Omental fat pad (tissue), 4 donors: ENCODE measurements at places on chromosomes 2 and 18.

- no peak for DNase-seq
These were observed 759 bp downstream of the PPP4R3B start for GRCh38 chr2:55616551-55617174.

DNA sequence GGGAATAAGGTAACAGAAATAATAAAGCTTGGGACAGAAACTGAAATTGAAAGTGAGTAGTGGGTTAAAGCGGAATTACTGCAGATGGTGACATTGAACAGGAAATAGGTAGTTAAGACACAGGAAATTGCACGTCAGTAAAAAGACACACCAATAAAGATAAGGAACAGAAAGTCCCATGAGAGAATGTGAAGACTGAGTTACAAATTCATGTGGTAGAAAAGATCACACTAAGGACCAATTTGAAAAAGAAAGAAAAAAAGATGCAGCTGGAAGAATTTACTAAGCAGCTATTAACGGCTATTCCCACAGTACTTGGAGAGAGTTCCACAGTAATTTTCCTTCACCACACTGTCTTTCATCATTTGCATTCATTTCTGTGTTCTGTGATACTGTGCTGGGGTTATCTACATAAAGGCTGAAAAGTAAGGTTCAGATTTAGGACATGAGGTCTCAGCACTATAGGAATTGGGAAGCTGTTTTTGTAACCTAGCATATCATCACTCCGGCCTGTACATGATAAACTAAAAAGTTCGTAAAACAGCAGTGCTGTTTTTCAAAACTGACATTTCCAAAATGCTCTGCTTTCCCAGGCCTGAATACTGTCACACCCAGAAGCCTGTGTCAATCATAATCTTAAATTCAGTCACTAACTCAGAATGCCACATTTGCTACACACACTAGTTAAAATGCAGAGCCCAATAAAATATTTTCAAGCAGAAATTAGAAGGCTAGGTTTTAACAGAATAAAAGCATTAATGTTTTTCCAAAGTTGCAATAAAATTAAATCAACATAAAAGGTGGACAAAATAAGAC lies 42.9 kb downstream of the SRBD1 start:
- DNase-seq, result no peak

DNA sequence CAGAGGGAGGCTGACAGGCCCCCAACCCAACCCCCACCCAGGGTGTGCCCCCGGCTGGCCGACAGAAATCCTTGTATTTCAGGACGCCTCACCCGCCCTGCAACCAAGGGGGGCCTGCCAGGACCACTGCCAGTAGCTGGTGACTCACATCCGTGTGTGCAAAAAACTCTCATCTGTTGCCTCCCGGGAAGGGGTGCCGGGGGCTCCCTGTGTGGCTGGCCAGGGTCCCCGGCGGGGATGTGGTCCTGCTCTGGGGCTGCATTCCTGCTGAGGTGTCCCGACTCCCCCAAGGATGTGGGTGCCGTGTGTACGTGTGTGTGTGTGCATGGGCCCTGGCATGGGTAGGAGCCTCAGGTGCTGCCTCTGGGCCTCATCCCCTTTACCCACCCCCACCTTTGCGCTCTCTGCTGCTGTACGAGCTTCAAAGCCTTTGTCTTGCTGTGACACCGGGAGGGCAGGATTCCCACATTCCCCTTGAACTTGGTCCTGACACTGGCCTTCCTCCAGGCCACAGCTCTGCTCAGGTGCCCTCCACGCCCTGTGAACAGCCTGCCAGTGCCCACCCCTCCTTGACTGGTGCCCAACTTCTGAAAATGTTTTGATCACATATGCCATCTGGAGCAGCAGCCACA lies 226.3 kb upstream of the HDAC4 start:
- no peak for DNase-seq

DNA sequence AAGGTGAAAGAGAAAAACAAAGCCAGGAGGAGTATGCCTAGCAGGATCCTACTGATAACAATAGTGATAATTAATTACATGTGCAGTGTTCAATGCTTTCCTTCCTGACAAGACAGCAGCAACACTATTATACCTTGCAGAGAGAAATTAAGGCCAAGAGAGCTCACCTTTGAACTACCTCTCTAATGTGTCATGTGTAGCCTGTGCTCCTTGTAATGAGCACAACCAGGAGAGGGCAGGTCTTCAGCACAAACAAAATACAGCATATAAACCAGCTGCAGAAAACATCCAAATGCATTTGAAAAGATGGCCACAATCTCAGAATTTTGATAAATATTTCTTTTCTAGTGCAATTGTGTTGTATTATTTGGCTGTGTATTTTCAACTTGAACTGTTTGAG lies 1425.7 kb downstream of the DSC3 start:
- no peak for DNase-seq

GRCh38 chr18:990197-990596 lies 85.5 kb downstream of the ADCYAP1 start:
- no peak for DNase-seq

- no peak for DNase-seq
These were observed 235.3 kb downstream of the KIAA1328 start for GRCh38 chr18:37064187-37064586.

DNA sequence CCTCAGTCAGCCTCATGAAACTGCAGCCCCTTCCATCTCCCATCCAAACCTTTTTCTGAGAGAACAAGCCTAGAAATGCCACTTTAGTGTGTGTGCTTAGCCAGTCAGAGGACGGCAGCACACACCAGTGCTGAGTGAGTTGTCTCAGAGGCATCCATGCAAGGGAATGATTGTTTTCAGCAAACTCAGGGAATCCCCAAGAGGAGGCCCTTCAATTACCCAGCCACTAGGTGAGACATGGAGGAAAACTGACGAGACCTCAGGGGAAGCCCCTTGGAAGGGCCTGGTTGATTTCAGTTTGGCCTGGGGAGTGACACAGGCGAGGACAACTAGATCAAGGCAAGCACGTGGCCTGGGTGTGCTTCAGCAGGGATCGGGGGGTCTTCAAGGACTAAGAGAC lies 49.7 kb downstream of the APOB start:
- DNase-seq, result no peak

DNA sequence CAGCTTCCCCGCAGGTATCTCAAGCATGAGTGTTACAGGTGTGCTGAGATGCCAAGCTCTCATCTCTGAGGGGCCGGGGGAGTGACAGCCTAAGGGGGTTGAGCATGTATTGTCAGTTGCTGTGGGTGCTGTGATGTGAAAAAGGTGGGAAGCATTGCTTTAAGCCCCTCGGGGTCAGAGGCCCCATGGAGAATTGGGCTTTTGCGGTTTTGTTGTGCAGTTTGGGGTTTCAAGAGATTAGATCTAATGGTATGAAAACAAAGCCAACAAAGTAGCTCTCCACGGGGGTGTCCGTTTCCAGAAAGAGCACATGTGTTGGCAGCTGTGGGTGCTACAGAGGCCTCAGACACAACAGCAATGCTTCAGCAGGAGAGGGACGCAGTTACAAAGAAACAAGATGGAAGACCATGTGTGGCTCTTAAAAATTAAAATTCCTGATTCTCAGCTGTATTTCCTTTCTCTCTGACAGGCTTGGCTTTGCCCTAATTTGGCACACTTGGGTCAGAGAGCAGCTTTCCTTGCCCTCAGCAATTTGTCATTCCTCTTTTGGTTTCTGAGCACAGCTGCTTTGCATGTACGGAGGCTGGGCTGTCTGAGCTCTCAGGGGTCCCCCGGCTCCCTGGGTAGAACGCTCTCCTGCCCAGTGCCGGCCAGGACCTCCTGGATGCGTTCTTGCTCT lies 69.9 kb downstream of the TMEM247 start:
- DNase-seq, result no peak

DNA sequence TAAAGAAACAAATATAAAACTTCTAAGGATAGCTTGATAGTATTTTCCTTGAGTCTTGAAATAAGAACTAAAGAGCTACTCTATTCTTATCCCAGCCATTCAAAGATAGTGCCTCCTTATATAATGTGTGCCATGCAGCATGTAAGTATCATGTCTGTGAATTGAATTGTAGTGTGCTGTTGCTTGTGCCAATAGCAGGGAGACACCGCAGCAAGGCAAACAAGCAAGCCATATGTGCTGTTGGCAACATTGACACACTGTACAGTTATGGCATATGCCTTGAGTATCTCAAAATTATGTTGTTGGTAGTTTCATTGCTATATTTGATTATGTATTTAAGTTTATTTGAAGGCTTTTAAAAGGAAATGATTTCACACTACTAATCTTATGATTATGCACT lies 58.2 kb downstream of the ERBB4 start:
- no peak for DNase-seq

GRCh38 chr2:41170589-41170988 lies 718.7 kb upstream of the SLC8A1 start:
- no peak for DNase-seq

DNA sequence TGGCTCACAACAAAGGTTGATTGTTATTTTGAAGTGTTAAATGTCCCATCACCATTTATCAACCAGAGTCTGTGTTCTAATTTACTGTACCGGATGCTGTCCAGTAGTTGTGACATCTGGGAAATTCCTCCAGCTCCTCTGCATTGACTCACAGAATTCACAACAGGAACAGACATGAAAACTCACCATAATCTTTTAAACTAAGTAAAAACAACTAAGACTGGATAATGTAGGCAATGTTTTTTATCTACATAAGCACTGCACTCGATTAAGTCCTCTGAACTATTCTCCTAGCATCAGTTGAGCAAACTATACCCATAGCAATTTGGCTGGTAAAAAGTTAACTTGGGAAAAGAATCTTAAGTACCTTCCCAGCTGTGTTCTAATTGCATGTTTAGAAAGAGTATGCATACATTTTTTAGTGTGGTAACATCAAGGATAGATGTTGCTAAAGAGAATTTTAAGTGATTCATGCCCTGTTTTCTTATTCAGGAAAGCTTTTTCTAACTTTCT lies 42.9 kb upstream of the MYO1B start:
- no peak for DNase-seq

GRCh38 chr18:62894681-62895390 lies 179.5 kb downstream of the PHLPP1 start:
- no peak for DNase-seq

DNA sequence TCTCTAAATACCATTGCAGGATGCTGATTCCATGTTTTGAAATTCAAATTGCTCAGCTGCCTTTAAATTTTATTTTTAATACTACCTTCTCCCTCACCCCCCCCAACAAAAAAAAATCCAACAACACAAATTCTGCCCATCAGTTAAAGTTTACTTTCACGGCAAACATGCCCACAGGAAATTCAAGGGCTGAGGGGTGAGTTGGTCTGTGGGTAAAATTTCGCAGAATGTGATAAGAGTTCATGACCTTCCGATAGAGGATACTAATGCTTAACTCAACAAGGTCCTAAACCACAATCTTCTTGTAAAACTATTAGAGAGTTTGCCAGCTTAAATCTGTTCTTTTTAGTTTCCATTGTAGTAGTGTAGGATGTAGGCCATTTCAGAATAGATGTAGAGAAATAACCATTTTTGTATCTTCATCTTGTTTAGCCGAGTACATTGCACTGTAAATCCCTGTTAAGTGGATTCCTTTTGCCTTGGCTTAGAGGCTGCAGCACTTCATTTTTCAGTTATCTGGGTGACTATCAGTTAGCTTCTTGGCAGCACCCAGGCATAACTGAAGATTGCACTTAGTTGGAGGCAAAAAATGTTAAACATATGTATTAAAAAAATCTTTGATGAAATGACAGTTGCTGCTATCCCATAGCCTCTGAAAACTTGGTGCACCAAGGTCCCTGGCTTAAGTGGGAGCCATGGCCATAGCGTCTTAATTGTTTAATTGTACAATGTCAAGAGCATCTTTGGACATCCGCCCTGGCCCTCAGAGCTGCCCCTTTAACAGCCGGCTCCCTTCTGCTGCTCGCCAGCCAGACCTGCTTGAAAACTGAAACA lies 232.3 kb downstream of the HAUS1 start:
- no peak for DNase-seq
